ENCODE measurements at places on chromosomes 1 and 21.

DNA sequence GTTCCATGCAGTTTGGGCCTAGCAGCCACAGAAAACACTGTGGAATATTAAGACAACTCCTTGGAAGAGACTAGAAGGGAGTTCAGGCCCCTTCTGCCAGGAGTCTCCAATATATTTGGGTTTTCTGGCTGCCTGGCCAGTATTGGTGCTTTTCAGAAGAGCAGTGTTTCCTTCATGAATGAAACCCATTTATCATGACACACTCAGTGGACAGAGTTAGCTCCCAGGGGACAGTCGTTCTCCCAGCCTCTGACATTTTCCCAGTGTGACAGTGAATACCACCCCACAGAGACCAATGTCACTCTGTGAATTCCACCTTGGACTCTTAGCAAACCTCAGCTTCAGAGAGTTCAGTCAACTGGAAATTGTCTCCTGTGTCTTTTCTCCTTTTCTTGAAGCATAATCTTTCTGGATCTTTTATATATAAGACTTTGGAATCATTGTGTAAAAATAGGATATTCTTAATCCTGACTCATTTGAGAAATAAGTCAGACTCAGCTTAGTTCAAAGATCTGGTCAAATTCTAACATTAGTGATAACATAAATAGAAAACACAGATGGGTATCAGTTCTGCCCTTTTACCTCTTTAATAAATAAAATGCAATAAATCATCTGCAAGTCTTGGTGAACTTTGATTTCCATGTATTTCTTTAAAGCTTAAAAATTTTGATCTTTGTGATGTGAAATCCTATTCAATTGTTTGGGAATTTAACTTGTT is 40.4 kb downstream of the GNG12 start:
- no peak for DNase-seq

- no peak for DNase-seq
Measured at GRCh38 chr1:5793516-5793915, 198.7 kb downstream of the NPHP4 start.

DNA sequence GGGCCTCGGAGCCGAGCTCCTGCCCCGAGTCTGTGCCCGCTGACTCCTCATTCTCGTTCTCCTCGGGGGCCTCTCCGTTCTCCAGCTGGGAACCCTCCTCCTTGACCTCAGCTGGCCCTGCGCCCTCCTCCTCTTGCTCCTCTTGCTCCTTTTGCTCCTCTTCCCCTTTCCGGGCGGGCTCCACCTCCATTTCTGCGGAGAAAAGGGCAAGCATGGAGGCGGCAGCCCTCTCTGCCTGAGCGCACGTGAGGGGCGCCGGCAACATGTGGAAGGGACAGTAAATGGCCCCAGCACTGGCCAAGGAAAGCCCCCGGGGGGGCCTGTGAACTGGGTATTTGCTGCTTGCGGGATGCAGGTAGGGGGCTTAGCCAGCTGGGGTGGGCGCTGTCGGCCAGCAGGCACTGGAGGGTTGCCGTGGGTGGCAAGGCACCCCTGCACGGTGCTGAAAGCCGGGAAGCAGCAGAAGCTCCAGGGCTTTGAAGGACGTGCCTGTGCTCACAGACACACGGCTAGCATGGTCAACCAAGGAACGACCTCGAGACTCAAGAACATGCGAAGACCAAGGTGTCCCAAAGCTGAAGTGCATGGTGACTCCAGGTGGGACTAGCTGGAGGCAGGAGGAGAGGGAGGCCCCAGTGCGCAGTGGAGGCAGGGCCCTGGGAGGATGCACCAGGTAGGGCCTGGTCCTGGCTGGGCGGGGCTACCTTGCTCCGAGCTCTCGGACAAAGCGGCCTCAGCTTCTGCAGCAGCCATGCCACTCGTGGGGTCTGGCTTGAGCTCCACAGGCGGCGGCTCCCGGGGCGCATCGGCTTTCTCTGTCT is 30.7 kb downstream of the ZBTB17 start:
- DNase-seq, result no peak

- DNase-seq, result no peak
Measured at GRCh38 chr1:72362538-72362937, 80.2 kb upstream of the NEGR1 start.

DNA sequence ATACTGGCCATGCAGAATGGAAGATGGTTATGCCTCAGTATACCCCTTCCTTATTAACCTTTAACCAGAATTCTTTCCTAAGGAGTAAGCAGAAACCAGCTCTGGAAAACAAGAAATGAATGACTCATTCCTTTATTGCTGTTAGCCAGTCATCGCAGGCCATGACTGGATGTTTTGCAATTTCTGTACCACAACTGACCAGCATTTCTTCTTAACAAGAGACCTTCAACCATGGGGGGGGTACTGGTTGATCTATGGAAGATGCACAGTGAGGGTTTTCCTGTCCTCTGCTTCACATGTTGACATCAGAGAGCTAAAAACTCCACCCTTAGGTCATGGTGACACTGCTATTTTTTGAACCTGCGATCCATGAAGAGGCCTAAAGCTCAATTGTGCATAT is 28.0 kb upstream of the RNF2 start:
- no peak for DNase-seq

DNA sequence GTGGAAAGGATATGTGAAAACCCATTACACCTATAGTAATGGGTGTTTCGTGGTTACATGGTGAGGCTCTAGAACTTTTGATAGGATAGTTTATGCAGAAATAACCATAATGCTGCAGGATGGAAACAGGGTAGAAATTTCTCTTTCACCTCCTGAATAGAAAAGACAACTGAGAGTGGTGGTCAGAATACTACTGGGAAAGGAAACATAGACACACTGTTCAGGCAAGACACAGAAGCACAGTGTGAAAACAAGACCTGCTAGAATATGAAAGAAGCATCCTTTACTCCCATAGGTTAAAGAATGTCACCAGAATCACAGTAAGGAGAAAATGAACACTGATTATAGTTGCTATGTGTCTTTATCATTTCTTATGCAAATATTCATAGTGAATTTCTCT is 496.6 kb downstream of the DPYD start:
- no peak for DNase-seq
